Panc1 (cell line): ENCODE measurements at places on chromosomes 3 and 15.

DNA sequence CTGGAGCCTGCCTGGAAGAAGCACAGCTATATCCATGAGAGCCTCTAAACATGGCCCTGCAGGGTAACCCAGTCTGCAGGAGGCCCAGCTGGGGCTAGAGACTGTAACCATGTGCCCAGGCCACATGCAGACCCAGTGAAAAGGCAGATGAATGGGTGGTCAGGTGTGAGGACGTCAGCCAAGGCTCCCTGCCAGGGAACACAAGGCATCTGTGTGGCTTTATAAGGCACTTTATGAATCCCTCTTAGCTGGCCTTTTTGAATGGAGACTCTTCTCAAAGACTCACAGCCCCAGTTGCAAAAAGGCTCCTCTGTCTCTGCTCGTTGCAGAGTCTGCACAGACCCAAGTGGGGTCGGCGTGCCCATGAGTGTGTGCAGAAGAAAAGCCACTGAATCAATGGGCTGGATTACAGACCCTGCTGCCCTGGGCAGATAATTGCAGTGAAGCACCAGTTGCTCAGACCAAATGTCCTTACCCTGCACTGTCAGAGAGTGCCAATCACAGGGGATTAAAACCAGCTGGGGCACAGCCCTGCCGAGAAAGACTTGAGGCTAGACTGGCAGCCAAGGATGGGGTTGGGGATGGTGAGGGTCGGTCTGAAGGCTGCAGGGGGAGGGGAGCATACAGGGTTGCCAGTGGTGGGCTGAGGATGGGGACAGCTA is 154.2 kb downstream of the RAB11A start:
- no peaks in the 10 kb centered on the region for H3K36me3 ChIP-seq
- H3K27me3 ChIP-seq = peaks cover 3% of the 10 kb centered on the region; the same call in 1 of the 2 replicates
- DNase-seq = no peak
- H3K4me3 ChIP-seq = no peak overlapping the region

- no peak overlapping the region for H3K27ac ChIP-seq
- no peaks in the 10 kb centered on the region for H3K4me1 ChIP-seq
- H3K4me3 ChIP-seq = no peak overlapping the region
- no peak for DNase-seq
Measured at GRCh38 chr3:160618363-160618762, 53.0 kb upstream of the KPNA4 start.

- no peak overlapping the region for H3K4me3 ChIP-seq
- DNase-seq = no peak
- H3K27me3 ChIP-seq = peaks cover 8% of the 10 kb centered on the region; the same call in 1 of the 2 replicates
- H3K36me3 ChIP-seq = no peaks in the 10 kb centered on the region
Measured at GRCh38 chr3:113288881-113289280, 77.5 kb downstream of the BOC start.

- no peak overlapping the region for H3K27ac ChIP-seq
- DNase-seq = no peak
- no peaks in the 10 kb centered on the region for H3K36me3 ChIP-seq
- H3K4me1 ChIP-seq = no peaks in the 10 kb centered on the region
- H3K27me3 ChIP-seq = no peaks in the 10 kb centered on the region
Measured at GRCh38 chr3:70620367-70620766, 307.9 kb upstream of the MDFIC2 start.

DNA sequence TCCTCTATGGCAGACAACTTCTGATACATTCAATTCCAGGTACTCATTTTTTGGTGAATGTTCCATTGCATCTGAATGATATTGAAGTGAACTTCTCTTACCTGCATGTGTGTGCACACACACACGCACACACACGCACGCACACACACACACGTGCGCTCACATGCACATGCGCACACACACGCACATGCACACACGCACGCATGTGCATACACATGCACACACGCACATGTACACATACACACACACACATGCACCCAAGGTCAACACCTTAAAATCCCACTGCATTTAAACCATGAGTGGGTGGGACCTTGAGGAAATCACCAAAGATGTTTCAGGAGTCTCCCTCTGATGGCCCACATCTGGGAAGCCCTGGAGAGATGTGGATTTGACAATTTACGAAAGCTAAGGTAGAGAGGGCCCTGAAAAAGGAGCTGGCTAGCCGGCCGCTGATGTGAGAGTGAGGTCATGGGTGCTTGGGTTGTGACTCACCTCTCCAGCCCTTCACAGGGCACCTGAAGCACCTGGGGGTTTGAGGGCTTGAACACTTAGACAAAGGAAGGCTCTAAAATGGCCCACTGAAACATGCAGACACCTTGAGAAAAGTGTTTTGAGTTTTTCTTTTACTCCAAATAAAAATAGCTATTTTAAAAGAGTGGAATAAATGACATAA is 269.1 kb upstream of the LRRFIP2 start:
- no peak overlapping the region for H3K27ac ChIP-seq
- H3K27me3 ChIP-seq = peaks cover 3% of the 10 kb centered on the region; the same call in 1 of the 2 replicates
- no peaks in the 10 kb centered on the region for H3K36me3 ChIP-seq
- no peak overlapping the region for H3K4me3 ChIP-seq

- no peak overlapping the region for H3K27ac ChIP-seq
- no peaks in the 10 kb centered on the region for H3K4me1 ChIP-seq
- H3K4me3 ChIP-seq = no peak overlapping the region
- DNase-seq = no peak
- H3K27me3 ChIP-seq = no peaks in the 10 kb centered on the region
Measured at GRCh38 chr15:27086149-27086548, 115.2 kb downstream of the GABRG3 start.

DNA sequence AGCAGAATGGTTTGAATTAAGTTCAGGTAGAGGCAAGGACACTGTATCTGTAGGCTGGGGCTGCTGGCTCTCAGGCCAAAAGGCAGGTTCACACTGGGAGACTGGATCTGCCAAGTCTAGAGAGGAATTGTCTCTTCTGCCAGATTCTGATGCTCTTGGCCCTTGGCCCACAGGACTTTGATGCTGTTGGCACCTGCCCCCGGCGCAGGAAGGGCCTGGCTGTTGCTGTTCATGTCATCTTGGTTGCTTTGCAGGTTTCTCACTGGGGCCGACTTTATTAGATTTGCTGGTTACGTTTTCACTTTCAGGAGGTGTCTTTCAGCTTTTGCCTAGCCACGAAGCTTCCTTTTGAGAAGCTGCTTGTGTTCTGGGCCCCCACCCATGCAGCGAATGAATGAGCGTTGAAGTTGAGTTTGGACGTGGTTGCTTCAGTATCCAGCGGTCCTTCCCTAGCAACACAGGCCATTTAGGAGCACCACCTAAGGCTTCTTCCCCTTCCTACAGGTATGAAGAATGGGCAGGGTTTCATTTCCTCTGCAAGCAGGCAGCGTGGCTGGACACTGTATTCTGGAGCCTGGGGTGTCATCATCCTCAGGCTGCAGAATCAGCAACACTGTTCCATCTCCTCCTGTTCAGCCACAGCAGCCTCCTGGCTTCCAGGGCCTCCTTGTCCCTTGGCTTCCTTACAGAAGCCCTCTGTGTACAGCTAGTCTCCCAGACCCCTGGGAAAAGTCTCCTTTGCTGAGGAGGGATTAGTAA is 65.6 kb upstream of the PRR23C start:
- no peak overlapping the region for H3K4me3 ChIP-seq
- H3K27me3 ChIP-seq = no peaks in the 10 kb centered on the region
- H3K4me1 ChIP-seq = peaks cover 10% of the 10 kb centered on the region
- no peak overlapping the region for H3K27ac ChIP-seq
- no peak for DNase-seq

GRCh38 chr3:101966226-101966625 is 116.9 kb downstream of the NFKBIZ start:
- H3K36me3 ChIP-seq = no peaks in the 10 kb centered on the region
- DNase-seq = no peak
- H3K27ac ChIP-seq = no peak overlapping the region

GRCh38 chr15:38323895-38324294 is 71.3 kb downstream of the SPRED1 start:
- no peak overlapping the region for H3K4me3 ChIP-seq
- no peaks in the 10 kb centered on the region for H3K4me1 ChIP-seq
- DNase-seq = no peak

DNA sequence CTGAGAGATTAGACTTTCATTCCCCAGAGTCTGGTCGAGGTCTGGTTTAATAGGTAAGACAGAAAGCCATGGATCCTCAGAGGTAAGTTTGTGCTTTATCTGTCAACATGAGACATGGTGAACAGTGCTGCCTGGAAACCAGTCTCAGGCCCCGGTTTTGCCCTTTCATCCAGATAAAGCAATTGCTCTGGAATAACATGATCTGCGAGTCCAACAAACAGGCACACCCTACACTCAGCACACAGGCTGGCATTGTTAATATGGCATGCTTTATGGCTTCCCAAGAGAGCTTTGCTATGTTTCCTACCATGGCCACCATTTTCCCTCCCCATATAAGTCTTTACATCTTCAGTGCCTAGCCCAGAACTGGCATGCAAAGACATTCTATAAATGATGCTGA is 30.1 kb upstream of the MNS1 start:
- no peak overlapping the region for H3K27ac ChIP-seq
- H3K36me3 ChIP-seq = no peaks in the 10 kb centered on the region
- no peaks in the 10 kb centered on the region for H3K27me3 ChIP-seq
- DNase-seq = no peak
- no peak overlapping the region for H3K4me3 ChIP-seq

GRCh38 chr3:127175272-127175671 is 17.7 kb upstream of the PRR23E start:
- H3K4me1 ChIP-seq = no peaks in the 10 kb centered on the region
- no peak for DNase-seq
- no peak overlapping the region for H3K4me3 ChIP-seq
- no peak overlapping the region for H3K27ac ChIP-seq

DNA sequence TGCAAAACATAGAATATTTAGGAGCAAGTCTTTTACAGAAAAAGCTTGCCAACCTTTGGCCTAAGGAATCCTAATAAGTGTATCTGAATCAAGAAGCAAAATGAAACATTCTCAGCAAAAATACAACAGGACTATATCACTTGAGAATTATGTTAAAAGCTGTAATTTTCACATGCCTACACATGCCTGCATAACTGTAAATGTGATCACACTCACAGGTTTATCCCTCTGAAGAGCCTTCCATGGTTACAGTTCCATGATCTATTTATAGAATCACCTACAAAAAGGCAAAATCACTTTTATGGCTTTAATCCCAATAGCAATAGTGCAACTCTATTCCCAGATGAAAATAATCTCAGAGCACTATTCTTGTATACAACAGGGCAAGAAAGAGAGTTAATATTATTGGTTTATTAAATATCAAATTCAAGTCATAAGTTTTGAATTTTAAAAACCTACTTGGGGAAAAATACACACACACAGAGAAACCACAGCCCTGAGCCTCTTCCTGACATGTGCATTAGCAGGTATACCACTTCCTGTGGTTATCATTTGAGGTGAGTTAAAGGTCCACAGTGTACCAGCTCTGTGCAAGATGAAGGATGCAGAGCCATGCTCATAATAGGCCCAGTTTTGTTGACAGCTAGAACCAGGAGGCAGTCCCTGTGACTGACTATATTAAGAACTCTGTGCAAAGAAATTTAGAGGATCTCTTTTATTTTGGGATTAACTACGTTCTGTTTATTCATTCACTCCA is 252.5 kb upstream of the TGFBR2 start:
- H3K4me3 ChIP-seq = no peak overlapping the region
- H3K27ac ChIP-seq = peak overlapping the region; percentile 54; the same call in 1 of the 2 replicates
- no peaks in the 10 kb centered on the region for H3K36me3 ChIP-seq
- DNase-seq = no peak
- H3K27me3 ChIP-seq = no peaks in the 10 kb centered on the region
- peaks cover 4% of the 10 kb centered on the region for H3K4me1 ChIP-seq

- H3K27ac ChIP-seq = 0 out of 2 replicates have a peak overlapping the region, but pooled peaks have one; percentile 2
- no peak overlapping the region for H3K4me3 ChIP-seq
- no peaks in the 10 kb centered on the region for H3K27me3 ChIP-seq
Measured at GRCh38 chr3:100053951-100054620, 60.2 kb downstream of the FILIP1L start.
